ENCODE measurements at places on chromosomes 5 and 9.

DNA sequence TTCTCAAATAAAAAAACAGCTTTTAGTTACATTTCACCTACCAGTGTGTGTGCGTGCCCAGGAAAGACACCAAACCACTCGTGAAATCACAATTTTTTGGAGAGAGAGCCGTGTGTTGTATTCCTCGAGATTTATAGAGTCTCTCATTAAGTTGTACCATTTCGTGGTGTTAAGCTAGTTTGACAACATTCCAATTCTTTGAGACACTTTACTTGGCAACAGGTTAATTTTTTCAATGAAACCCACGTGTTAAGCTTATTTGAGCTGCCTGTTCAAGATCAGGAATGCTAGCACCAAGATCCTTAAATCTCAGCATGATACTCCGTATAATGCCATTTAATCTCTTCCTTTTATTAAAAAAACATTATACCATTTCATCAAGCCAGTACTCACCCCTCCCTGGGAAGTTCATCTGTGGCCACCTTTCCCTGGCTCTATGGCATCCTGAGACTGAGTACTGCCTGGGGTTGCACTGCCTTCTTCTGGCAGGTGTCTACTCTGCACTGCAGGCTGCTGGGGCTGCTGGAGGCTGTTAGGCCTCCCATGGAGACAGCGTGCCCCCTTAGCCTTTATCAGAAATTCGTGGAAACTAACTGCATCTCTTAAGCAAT lies 143.7 kb downstream of the ARHGAP26 start:
- no peak for ATAC-seq

DNA sequence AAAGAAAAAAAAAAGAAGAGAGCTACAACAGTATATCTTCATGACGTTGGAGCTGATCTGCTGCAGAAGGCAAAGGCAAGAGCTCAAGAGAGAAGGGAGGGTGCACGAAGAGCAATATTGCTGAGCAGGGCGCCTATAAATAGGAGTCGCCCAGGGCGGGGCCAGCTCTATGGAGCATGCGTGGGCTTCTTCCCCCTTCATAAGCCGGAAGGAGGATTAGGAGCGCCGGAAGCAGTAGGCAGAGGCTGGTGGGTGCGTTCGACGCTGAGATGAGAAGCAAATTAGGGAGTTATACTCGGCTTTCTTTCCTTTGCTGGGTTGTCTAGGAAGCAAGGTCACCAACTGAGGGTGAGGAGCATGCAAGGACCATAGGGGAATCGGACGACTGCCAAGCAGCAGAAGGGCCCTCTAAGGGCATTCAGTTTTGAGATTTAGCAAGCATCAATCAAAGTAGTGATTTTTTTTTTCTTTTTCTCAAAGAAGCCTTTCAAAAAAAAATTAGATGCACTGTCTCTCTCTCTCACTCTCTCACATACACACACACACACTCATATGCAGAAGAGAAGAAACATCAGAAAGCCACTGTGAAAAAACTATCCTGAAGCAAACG lies 496.7 kb downstream of the ENC1 start:
- no peak for ATAC-seq

- no peak for ATAC-seq
Observed at GRCh38 chr9:135388530-135388929, 91.1 kb upstream of the PPP1R26 start.

DNA sequence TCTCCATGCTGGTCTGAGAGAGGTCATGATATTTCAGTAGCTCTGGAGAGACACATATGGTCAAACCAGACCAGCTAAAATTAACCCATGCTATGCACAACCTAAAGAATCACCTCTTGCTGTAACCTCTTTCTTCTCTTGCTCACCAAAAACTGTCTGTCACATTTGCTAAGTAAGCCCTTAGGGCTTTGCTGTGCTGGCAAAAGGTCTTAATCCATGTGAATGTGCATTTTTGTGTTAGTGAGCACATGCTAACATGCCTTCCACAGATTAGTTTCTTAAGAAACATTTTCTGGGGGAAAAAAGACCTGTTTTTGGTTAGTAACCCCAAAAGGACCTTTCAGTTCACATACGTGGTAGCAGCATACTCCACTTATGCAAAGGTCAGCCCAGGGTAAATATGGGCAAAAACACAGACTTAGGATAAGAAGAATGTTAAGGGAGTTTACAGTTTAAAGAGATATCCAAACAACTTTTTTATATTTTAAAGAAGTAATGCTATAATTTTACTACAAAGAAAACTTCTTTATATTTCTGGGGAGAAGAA lies 124.2 kb upstream of the CCDC152 start:
- no peak for ATAC-seq

GRCh38 chr5:16855485-16855884 lies 80.6 kb downstream of the MYO10 start:
- ATAC-seq, result no peak

- ATAC-seq, result no peak
Observed at GRCh38 chr5:8383616-8384015, 514.7 kb downstream of the MTRR start.

- ATAC-seq, result peak; percentile 51
Observed at GRCh38 chr5:177553671-177554429, 513 bp downstream of the FAM193B start.

DNA sequence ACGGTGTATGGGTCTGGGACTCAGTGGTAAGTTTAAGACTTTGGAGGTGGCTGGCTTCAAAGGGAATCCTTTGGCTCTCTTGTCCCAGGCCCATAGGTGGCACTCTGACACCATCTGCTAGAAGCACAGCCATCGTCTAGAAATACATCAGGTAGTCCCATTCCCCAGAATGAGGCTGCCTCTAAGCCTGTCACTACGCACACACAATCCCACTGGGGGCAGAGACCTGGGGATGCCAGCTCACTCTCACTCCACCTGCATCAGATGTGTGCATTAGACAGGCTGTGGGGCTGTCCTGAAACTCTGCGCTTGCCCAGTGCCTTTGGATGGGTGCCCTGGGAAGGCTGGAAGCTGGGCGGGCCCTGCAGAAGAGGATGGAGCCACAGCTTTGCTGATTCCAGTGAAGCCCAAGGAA lies 127.5 kb upstream of the PANK3 start:
- ATAC-seq, result peak; percentile 24

GRCh38 chr9:125999504-125999881 lies 252.3 kb downstream of the PBX3 start:
- no peak for ATAC-seq

- no peak for ATAC-seq
Observed at GRCh38 chr9:89611425-89611824, 6.6 kb downstream of the GADD45G start.

GRCh38 chr9:94207781-94208180 lies 51.3 kb upstream of the ZNF169 start:
- ATAC-seq, result no peak

DNA sequence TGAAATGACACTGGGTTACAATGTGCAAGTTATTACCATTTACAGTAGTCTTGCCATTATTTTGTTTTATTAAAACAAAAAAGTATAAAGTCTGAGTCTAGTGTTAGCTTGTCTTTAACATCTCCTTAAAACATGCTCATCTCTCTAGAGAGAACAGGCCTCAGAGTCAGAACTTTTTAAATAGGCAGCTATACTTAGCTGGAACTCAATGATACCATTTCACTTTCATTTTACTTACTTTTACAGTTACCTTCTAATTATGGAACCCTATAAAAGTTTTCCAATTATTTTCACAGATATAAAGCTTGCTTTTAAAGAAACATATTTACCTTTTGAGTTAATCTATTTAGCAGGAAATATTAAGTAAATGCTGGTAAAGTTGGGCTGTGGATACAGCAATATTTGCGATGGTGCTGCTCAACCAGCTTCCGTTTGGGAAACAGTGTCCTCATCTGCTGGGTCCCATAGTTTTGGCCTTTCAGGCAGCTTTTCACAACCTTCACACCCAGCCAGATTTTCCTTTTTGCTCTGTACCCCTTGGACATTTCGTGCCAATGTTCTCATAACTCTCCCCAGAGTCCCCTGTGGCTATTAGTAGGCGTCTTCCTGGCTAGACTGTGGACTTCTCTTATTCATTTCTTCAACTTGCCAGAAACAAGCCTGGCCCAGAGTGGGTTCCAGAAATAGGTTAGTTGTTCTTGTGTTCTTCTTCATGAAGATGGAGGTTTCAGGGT lies 36.3 kb upstream of the UBTD2 start:
- no peak for ATAC-seq

DNA sequence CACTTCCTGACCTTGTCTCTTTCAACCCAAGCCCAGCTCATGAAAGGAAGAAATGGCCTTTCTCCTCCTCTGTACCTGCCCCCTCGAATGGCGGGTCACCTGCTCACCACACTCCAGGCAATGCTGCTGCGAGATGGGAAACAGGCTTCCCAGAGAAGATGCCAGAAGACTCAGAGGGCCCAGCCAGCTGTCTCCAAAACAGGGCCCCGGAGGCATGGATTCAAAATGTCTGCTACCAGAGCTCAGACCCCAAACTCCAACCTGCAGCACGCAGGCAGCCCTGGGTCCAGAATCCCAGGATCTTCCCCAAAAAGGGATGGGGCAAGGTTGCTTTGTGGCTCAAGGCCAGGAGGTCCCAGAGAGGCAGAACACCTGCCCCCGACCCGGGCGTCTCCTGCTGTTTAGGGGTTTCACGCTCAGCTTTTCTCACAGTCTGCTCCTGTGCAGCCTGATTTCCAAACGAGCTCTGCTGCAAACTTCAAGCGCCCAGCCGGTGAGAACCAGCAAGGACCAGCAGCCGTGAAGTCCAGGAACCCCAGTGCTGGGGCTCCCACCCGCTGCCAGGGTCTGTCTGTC lies 42.5 kb downstream of the VAV2 start:
- ATAC-seq, result no peak

DNA sequence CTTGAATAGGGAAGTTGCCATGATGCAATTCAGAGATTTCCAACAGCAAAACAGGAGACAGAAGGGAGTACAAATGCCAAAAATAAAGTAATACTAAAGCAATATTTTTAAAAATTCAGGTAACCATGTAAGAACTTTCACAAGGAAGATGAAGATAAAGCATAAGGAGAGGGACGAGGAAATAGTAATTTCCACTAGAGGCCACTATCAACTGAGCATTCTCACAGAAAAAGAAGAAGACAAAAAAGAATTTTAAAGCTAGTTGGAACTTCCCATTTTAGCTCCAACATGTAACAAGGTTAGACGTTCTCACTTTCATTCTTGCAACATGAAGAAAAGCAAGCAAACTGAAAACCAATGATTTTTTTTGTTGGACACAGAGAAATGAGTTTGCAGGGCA lies 779.9 kb upstream of the CDH6 start:
- no peak for ATAC-seq

DNA sequence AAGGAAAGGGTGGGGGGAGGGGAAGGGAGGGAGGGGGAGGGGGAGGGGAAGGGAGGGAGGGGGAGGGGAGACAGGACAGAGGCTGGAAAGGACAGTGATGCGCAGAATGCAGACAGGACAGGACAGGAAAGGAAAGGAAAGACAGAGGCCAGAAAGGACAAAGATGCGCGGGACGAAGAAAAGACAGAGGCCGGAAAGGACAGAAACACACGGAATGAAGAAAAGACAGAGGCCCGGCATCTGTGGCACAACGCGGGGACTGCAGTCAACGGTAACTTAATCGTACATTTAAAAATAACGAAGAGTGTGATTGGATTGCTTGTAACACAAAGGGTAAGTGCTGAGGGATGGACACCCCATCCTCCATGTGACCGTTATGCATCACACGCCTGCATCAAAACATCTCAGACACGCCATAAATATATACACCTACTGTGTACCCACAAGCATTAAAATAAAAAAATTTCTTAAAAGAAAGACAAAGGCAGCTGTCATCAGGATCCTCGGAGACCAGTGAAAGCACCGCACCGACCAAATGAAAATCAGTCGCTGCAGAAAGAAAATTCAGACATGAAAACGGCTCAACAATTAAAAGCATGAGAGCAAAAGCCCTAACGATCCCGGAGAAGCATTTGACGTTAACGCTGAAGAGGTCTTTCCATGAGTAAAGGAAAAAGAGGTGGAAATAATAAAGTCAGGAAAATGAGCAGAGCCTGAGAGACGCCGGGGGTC lies 52.9 kb upstream of the EXOC3 start:
- ATAC-seq, result no peak

DNA sequence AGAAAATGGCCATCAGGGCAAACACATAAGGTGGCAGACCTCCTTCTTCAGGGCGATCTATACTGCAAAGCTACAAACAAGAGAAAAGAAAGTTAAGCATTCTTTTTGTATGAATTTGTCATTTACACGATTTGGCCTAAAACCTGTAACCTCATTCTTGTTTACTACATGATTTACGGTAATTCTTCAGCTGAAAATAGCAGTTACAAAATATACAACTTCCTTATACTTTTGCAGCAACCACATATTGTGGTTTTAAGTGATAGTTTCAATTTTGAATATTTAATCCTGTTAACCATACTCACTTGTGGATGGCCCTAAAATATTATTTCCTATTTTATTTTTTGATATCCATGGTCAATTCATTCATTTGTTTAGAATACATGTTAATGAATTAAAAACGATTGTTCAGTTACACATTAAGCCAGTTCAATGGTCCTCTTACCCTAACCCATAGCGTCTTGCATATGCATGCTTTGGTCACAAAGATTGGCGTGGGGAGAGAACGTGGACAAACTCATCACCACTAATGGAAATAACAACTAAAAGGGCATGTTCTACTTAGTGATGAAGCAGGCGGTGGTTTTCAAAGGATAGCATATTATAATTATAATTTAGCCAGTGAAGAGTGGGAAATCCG lies 16.6 kb downstream of the TUT7 start:
- no peak for ATAC-seq

DNA sequence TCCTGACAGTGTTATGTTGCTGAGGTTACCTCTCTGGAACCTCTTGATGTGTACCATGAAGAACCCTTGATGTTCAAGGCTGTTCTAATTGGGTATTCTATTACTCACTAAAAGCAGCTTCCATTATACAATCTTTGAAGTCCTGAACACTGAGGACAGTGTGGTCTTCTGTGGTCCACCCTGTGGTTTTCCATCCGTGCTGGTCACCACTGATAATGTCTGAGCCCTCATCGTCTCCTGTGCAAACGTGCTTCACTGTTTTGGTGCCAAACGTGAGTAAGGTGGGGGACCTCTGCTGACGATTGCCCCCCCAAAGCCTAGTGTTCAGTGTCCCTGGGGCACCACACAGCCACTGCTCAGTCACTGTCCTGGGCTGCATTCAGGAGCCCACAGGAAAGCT lies 259.7 kb upstream of the ANKRD55 start:
- no peak for ATAC-seq

DNA sequence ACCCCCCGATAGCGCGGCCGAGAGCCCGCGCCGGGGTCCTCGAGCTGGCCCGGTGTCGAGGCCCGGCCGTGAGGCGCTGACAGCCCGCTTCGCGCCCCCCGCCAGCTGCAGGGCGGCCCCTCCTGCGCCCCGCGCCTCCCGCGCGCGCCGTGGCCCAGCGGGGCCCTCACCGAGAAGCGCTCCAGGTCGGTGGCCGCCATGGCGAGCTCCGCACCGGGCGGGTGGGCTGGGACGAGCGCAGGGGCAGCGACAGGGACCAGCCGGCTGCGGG lies 166 bp downstream of the SEPTIN8 start:
- ATAC-seq, result no peak

- no peak for ATAC-seq
Observed at GRCh38 chr9:27856054-27856453, 282.8 kb upstream of the C9orf72 start.

DNA sequence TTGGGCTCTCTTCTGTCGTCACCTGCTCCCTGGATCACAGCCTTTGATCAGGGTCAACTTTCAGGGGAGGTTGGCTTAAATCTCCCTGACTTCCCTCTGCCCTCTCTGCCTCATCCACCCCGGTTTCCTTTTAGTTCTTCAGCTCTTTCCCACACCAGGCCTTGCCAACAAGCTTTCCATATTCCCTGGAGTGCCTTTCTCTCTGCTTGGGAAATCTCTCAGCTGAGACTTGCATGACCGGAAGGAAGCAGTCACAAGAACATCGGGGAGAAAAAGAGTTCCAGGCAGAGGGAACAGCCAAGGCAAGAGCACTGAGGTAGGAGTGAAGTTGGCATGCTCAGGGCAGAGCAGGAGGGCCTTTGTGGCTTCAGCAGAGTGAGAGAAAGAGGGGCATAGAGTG lies 88.4 kb upstream of the HSPA9 start:
- no peak for ATAC-seq
